Renal cortex interstitium (tissue), 15 donors: ENCODE measurements at places on chromosomes 5 and 9. TPM values are rescaled to one million over a fixed set of nuclear protein-coding genes. Genes with fewer than 3 reads are reported as not detected.

GM2A gene
- 28.2 TPM for polyA plus RNA-seq

DNA sequence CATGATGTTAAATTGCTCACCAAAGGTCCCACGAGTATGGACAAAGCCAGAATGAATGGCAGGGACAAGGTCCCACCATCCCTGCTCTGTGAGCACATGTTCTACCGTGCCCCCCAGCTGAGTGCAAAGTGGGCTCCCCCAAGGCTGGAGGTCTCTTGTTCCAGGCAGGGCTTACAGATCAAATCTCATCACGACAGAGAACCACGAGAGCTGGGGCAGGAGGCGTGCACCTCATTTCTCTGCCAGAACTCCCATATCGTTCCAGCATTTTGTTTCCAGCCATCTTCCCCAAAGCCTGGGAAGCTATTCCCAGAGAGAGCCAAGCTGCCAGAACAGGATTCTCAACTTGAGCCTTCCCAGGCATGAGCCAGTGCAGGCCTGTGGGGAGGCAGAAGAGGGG lies 108.5 kb downstream of the ZNF354C start:
- no peak for DNase-seq

GRCh38 chr5:178670351-178670885 lies 43.6 kb upstream of the CLK4 start:
- no peak for DNase-seq

- no peak for DNase-seq
These were observed 295.8 kb upstream of the SGCD start for GRCh38 chr5:156031181-156031580.
